Natural killer cell treated with Interleukin-12 subunit alpha and Interleukin-12 subunit beta and Interleukin-15 and Interleukin-18, amount 100 ng/mL, for 72 hours (primary cell): ENCODE measurements at places on chromosomes 4 and X. TPM values are rescaled to one million over a fixed set of nuclear protein-coding genes. Genes with fewer than 3 reads are reported as not detected.

The NEUROG2 gene
- total RNA-seq, result not detected

The AFF2 gene
- total RNA-seq, result 5.1 TPM

DNA sequence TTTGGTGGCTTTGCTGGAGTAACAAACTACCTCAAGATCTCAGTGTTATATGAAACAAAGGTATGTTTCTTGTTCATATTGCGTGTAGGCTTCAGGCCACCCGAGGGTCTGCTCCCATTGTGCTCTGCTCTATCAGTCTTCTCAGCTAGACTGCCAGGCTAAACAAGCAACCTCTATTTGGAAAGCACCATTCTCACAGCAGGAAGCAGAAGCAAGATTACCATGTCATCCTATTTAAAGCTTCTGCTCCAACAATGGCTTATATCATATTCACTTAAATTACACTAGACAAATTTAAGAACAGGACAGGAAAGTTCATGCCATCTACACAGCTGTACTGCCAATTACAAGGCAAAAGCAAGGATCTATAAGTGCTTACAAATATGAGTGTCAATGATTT is 385.8 kb downstream of the PPARGC1A start:
- DNase-seq, result no peak
- no peak overlapping the region for H3K27ac ChIP-seq
- no peak overlapping the region for H3K4me3 ChIP-seq
- peaks cover 5% of the 10 kb centered on the region for H3K36me3 ChIP-seq
- H3K4me1 ChIP-seq, result no peaks in the 10 kb centered on the region
- no peaks in the 10 kb centered on the region for H3K27me3 ChIP-seq

DNA sequence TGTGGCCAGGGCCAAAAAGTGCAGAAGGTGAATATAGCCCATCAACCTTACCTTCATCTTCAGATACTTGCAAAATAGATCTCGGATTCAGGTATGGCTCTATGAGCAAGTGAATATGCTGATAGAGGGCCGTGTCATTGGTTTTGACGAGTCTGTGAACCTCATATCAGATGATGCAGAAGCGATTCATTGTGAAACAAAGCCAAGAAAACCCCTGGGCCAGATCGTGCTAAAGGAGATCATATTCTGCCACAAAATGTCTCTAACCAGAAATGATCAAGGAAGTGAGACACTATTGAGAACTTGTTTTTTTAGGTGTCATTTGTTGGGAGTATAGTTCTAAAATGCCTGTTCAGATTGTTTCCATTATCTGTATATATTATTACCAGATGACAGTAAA is 48.3 kb downstream of the PDK3 start:
- no peaks in the 10 kb centered on the region for H3K27me3 ChIP-seq
- peak overlapping the region; percentile 82 for H3K27ac ChIP-seq
- DNase-seq, result no peak
- H3K4me3 ChIP-seq, result peak overlapping the region; percentile 32
- peaks cover 18% of the 10 kb centered on the region for H3K36me3 ChIP-seq
- peaks cover 20% of the 10 kb centered on the region for H3K4me1 ChIP-seq

The RS1 gene
- total RNA-seq, result not detected

- H3K27ac ChIP-seq, result peak overlapping the region; percentile 88
- H3K4me3 ChIP-seq, result peak overlapping the region; percentile 70
- no peaks in the 10 kb centered on the region for H3K27me3 ChIP-seq
- peaks cover 70% of the 10 kb centered on the region for H3K4me1 ChIP-seq
These were observed 1.7 kb downstream of the TMEM131L start for GRCh38 chr4:153467897-153468262.

The ZNF732 gene
- not detected for total RNA-seq

The LEF1 gene
- total RNA-seq, result 8.4 TPM

GRCh38 chr4:123406872-123407271 is 10.3 kb downstream of the SPRY1 start:
- no peak overlapping the region for H3K27ac ChIP-seq
- peaks cover under 1% of the 10 kb centered on the region for H3K4me1 ChIP-seq
- no peaks in the 10 kb centered on the region for H3K27me3 ChIP-seq
- H3K4me3 ChIP-seq, result no peak overlapping the region
- H3K36me3 ChIP-seq, result no peaks in the 10 kb centered on the region

The MAGEA9B gene
- not detected for total RNA-seq

- H3K4me3 ChIP-seq, result no peak overlapping the region
- no peaks in the 10 kb centered on the region for H3K36me3 ChIP-seq
- DNase-seq, result no peak
- H3K27me3 ChIP-seq, result no peaks in the 10 kb centered on the region
- no peaks in the 10 kb centered on the region for H3K4me1 ChIP-seq
These were observed 81.1 kb downstream of the HADH start for GRCh38 chr4:108070775-108071174.

GRCh38 chrX:40727093-40727492 is 8.2 kb downstream of the MED14 start:
- peaks cover 42% of the 10 kb centered on the region for H3K4me1 ChIP-seq
- no peak overlapping the region for H3K4me3 ChIP-seq
- peaks cover 3% of the 10 kb centered on the region for H3K27me3 ChIP-seq
- DNase-seq, result no peak
- peaks cover 15% of the 10 kb centered on the region for H3K36me3 ChIP-seq

DNA sequence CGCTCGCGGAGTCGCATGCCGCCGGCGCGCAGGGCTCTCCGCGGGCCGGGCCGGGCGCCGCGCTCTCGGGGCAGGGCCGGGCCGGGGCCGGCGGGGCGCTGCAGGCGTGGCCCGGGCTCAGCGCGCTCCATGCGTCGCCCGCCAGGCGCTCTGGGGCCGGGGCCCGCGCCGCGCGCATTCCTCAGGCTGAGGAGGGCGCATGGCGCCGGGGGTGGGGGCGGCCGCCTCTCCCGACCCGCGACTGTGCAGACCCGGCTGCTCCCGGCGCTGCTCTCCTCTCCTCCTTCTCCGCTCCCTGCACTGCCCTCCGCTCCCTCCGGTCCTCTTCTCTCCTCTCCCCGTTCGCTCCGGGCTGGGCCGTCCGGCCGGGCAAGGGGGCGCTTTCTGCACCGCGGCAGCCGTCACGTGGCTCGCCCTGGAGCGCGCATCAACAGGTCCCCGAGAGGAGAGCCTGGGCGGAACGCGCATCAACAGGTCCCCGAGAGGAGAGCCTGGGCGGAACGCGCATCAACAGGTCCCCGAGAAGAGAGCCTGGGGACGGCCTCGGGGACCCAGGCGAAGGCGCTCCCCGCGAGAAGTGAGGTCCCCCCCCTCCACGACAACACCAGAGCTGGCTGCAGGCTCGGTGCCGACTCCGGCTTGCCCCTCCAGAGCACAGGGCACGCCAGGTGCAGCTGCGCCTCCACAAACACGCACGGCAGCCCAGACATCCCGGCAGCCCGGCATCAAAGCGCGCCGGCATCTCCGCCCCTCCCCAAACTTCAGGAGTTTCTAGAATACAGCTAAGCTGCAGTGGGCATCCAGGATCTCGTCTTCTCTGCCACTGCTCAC is 12.9 kb downstream of the PPP2R3B start:
- no peak for DNase-seq
- H3K36me3 ChIP-seq, result no peaks in the 10 kb centered on the region
- peaks cover 20% of the 10 kb centered on the region for H3K27me3 ChIP-seq
- H3K27ac ChIP-seq, result no peak overlapping the region
- H3K4me3 ChIP-seq, result peak overlapping the region; percentile 22

DNA sequence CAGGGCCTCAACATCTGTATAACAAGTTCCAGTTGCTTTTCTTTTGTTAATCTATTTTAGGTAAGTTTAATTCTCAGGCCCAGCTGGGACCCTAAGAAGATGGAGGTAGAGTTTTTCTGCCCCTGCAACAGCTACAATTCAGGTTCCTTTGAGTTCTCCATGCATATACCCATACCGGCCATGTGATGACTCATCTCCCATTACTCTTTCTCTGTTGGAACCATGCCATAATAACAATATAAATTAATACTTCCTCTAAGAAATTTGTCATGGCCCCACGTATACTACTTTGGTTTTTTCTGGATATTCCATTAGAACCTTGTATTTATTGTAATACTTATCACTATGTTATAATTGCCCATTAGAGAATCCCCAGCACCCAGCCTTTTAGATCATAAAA is 1.3 kb upstream of the INTU start:
- peaks cover 4% of the 10 kb centered on the region for H3K36me3 ChIP-seq
- no peak overlapping the region for H3K4me3 ChIP-seq
- H3K4me1 ChIP-seq, result peaks cover 11% of the 10 kb centered on the region
- peaks cover 34% of the 10 kb centered on the region for H3K27me3 ChIP-seq
- H3K27ac ChIP-seq, result no peak overlapping the region

The GPRIN3 gene
- total RNA-seq, result 11.6 TPM

GRCh38 chrX:133215747-133216146 is 2.4 kb downstream of the TFDP3 start:
- DNase-seq, result no peak
- H3K4me3 ChIP-seq, result no peak overlapping the region
- peaks cover 3% of the 10 kb centered on the region for H3K27me3 ChIP-seq
- no peak overlapping the region for H3K27ac ChIP-seq

- peaks cover 10% of the 10 kb centered on the region for H3K4me1 ChIP-seq
- peaks cover 10% of the 10 kb centered on the region for H3K27me3 ChIP-seq
- H3K36me3 ChIP-seq, result no peaks in the 10 kb centered on the region
- no peak for DNase-seq
- no peak overlapping the region for H3K4me3 ChIP-seq
These were observed 50.1 kb downstream of the STARD8 start for GRCh38 chrX:68697465-68698125.

DNA sequence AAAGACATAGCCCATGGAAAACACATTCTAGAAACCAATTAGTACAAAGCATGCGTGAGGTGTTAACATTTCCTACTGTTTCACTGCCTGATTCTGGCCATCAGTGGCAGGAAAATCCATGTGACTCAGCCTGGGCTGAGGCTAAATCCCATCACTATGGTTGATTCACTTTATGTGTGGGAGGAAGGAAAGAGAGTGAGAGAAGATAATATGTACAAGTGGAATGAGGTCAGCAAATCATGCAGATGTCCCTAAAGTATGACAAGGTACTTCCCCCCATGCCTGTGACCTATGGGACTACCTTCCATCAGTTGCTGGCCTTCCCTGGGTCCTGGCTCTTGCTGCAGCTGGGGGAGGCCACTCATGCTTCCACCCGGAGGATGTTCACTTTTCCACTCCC is 64.2 kb upstream of the MAP3K15 start:
- peak overlapping the region; percentile 32 for H3K27ac ChIP-seq
- no peaks in the 10 kb centered on the region for H3K36me3 ChIP-seq
- DNase-seq, result no peak
- H3K27me3 ChIP-seq, result no peaks in the 10 kb centered on the region

DNA sequence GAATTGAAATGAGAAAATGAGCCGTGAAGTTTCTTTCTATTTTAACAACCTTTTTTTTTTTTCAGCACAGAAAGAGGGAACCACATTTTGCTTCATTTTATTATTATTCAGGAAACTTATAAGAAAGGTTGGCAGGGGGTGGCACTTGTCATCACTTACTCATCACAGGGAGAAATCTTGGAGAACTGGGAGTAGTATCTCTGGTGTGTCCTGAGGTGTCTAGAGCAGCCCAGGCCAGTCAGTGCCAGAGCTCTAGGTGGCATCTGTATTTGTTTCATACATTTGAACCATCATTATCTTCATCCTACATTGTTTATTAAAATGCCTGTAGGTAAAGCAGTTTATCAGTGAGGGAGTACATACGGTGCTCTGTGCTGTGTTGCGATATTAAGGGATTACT is 43.8 kb upstream of the ARHGAP24 start:
- no peaks in the 10 kb centered on the region for H3K36me3 ChIP-seq
- no peak overlapping the region for H3K27ac ChIP-seq
- no peaks in the 10 kb centered on the region for H3K27me3 ChIP-seq
- H3K4me1 ChIP-seq, result no peaks in the 10 kb centered on the region

DNA sequence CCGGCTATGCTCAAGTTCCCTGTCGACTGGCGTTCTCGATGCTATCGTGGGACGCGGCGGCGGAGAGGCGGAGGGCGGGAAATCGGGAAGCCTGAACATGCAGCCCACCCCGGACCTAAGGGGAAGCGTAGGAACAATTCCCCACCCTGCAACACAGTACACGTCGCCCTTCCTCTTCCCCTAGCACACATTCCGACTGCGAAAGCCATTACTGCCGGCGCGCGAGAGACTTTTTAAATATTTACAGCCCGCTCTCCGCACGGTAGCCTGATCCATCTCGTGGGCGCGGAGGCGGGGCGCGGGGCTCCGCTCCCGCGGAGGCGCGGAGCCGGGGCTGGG is 48.1 kb upstream of the BCOR start:
- H3K4me1 ChIP-seq, result peaks cover 23% of the 10 kb centered on the region
- H3K4me3 ChIP-seq, result no peak overlapping the region

DNA sequence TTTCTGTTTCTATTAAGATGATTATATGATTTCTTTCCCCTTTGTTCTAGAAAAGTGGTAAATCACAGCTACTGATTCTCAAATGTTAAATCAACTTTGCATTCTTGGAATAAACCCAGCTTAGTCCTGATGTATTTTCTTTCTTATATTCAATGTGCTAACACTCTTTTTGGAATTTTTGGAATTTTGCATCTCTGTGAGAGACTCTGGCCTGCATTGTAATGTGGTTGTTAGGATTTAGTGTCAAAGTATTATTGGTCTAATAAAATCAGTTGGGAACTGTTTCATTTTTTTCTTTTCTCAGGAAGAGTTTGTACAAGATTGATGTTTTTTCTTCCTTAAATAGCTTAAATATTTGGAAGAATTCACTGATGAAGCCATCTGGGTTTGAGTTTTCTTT is 109.6 kb downstream of the KIT start:
- DNase-seq, result no peak
- no peaks in the 10 kb centered on the region for H3K36me3 ChIP-seq
- H3K4me3 ChIP-seq, result no peak overlapping the region
- peaks cover 5% of the 10 kb centered on the region for H3K4me1 ChIP-seq
- no peak overlapping the region for H3K27ac ChIP-seq

GRCh38 chrX:30589146-30589888 is 11.8 kb upstream of the TASL start:
- peaks cover 2% of the 10 kb centered on the region for H3K27me3 ChIP-seq
- H3K4me1 ChIP-seq, result no peaks in the 10 kb centered on the region
- DNase-seq, result no peak
- H3K4me3 ChIP-seq, result no peak overlapping the region

DNA sequence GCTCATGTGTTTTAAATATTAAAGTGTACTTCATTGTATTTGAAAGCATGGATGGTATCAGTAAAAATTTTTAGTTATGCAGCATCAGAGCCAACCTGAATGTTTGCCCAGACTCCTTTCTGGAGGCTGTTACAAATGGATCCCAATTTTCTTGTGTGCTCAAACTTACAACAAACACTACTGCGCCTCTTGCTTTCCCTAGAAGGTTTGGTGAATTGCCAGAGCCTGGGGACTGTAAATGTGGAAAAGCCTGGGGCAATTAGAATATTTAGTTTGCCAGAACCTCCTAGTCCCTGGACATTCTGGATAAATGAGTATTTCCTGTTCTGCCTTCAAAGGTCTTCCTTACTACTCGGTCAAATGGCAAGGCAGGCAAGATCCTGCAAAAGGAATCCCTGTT is 4.8 kb downstream of the CAPN6 start:
- no peaks in the 10 kb centered on the region for H3K36me3 ChIP-seq
- no peak for DNase-seq
- no peaks in the 10 kb centered on the region for H3K4me1 ChIP-seq
- H3K27me3 ChIP-seq, result peaks cover 18% of the 10 kb centered on the region
- no peak overlapping the region for H3K27ac ChIP-seq
